Activated T-cell treated with anti-CD3 and anti-CD28 coated beads for 24 hours (primary cell): ENCODE measurements at places on chromosomes 1 and 21.
A peak's percentile ranks its signal among the peaks of the same experiment; 100 is the strongest.

DNA sequence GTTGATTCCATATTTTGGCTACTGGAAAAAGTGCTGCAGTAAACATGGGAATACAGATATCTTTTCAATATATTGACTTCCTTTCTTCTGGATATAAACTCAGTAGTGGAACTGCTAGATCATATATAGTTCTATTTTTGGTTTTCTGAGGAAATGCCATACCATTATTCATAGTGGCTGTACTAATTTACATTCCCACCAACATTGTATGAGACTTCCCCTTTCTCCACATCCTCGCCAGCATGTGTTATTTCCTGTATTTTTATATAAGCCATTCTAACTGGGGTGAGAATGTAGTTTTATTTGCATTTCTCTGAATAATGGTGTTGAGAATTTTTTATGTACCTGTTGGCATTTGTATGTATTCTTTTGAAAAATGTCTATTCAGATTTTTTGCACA, 385.2 kb downstream of the NUF2 start:
- no peak for DNase-seq

- no peak for DNase-seq
Measured at GRCh38 chr21:35716876-35717565, 343.3 kb downstream of the SETD4 start.

DNA sequence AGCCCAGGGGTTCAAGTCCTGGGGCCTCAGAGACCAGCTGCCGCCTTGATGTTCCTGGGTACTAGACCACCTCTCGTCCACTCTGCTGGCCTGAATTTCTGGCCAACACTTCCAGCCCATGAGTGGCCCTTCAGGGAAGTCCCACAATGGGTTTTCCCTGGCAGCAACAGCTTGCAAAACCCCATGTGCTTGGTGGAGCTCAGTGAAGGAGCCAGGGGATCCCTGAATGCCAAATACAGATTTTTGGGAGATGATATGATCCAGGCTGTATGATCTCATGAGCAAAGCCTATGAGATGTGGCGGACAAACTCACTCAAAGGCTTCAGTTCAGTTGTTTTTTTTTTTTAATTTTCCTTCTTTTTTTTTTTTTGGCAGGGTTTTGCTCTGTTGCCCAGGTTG, 9.6 kb upstream of the RASSF5 start:
- no peak for DNase-seq

DNA sequence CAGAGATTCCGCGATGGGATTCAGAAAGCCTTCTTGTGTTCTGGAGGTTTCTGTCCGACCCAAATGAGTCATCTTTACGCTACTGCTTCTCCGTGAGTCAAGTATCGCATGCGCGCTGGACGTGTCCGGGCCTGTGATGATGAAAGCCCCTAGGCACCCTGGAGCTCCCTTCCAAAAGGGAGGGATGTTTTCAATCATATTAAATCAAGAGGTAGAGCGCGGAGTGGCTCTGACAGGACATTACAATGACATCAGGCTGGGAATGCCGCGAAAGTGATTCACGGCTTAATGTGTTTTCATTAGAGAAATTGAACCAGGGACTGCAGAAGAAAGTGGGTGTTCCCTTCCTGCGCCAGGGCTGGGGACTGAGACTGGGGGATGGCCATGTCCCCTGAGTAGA, 48.5 kb downstream of the AJAP1 start:
- no peak for DNase-seq

DNA sequence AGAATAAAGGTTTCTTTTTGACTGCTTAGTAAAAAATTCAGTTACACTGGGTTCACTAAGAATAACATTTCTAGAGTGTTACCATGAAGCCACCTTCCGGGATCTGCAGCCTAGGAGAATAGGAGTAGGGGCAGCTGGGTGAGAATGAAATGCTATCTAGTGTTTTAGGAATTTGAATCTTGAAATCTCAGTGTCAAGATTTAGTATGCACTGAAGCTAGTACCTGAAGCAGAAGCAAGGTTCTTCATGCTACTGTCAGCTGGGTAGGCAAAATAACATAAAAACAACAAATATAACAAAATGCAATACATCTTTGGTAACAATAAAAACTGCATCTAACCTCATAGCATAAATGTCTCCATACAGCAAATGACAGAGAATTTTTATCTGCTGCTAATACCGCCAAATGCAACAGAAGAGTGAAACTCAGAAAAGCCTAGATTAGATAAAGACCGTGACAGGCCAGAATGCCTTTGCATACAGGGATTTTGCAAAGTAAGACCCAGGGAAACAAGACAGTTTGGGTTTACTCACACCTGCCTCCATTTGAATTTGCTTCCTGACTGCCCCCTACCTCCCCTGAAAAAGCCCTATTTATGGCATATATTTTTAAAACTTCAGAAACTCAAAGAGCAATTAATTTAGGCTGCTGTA, 58.2 kb downstream of the GADD45A start:
- DNase-seq = no peak

- no peak for DNase-seq
Measured at GRCh38 chr1:2376261-2376741, 15.1 kb downstream of the MORN1 start.

- no peak for DNase-seq
Measured at GRCh38 chr1:183090391-183091006, 67.3 kb downstream of the LAMC1 start.

GRCh38 chr1:116397728-116398127, 24.7 kb downstream of the ATP1A1 start:
- no peak for DNase-seq

- DNase-seq = no peak
Measured at GRCh38 chr1:172086137-172086536, 244.8 kb downstream of the DNM3 start.

DNA sequence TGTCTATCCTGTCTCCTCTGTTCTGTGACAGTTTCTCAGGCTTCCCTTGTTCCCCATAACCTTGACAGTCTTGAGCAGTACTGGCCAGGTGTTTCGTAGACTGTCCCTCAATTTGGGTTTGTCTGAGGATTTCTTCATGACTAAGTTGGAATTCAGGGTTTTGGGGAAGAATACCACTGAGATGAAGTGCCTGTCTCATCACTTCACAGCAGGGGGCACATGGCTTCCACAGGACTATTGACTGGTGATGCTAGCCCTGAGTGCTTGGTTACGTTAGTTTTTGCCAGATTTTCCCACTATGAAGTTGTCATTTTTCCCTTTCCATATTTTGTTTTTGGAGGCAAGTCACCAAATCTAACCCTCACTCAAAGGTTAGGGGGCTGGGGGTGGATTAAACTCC, 45.7 kb downstream of the CDCP2 start:
- DNase-seq = no peak

DNA sequence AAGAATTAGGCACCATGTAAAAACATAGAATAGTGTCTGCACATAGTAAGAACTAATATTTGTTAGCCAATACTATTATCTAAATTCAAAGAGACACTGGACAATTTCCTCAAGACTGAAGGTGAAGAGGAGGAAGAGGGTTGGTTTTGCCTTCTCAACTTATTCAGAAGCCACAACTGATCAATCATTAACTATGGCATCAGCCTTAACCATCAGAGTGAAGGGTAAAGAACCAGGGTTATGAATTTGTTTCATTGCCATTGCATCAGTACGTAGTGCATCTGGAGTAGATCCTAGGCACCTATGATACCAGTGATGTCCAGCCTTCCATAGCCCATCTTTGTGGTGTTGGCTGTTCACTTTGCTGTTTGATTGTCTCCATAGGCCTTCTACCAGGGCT, 421.7 kb upstream of the DEPDC1 start:
- DNase-seq = no peak

- no peak for DNase-seq
Measured at GRCh38 chr1:27821761-27822315, 8.7 kb upstream of the PPP1R8 start.

DNA sequence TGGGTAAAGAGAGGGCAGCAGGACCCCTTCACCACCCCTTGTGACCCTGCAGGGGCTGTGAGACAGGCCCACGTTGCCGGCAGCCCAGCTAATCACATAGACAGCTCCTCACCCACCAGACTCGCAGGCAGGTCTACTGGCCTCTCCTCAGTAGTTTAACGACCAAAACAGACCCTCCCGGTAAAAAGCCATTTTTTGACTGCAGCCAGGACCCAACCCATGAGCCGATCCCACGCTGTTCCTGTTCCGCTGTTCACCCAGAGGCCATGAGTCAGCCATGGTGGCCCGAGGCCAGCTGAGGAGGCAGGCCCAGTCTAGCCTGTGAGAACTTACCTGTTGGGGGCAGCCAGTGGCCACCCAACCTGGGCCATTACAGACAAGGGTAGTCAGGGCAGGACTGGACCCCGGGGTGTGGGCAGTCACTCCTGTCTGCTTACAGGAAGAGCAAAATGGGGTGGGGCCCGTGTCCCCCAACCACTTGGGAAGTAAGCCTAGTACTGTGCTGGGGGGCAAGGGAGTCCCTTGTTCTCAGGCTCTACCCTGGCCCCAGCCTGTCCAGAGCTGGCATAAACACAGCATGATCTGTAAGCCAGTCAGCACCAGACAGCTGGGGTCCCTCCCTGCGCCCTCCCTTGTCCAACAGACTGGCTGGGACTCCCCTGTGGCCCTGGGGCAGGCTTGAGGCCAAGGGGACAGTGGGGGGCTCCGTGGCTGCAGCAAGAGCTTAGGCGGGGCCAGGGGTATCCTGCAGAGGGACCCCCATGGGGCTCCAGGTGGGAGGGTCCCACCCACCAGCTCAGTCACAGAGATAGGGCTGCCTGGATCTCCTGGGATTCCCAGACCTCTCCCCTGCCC, 61.9 kb downstream of the WNT9A start:
- DNase-seq = no peak

- no peak for DNase-seq
Measured at GRCh38 chr21:16634515-16634914, 878.3 kb upstream of the CXADR start.

DNA sequence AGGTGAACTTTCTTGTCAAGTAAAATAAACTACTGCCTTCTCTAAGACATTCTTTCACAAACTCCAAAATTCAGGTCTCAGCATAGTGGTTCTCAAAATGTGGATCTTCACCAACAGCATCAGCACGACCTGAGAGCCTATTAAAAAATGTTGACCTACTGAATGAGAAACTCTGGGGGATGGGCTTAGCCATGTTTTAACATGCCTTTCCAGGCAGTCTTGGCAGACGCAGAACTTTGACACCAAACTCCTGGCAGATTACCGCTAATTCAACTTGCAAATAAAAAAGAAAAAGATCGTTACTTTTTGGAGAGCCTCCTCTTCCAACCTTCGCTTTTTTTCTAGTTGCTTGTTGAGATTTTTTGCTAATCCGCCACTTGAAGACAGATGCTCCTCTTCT, 35.1 kb downstream of the ARHGAP29 start:
- no peak for DNase-seq

GRCh38 chr1:175094626-175095025, 27.0 kb downstream of the TNN start:
- no peak for DNase-seq

DNA sequence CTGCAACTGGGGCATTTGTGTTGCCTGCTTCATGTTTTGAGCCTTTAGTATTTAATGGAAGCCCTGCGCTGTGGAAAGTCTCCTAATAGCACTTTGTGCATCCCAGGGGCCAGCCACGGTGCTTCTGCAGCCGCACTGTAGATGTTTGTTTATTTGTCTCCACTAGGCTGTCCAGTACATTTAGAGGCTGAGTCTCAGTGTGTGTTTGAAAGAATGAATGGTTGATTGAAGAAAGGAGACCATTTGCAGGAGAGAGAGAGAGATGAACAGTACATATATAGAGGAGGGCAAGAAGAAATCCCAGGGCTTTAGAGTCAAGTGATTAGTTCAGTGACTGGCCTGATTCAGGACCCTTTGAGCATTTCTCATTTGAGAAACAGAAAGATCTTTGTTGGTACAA, 33.9 kb downstream of the MPZL1 start:
- no peak for DNase-seq

DNA sequence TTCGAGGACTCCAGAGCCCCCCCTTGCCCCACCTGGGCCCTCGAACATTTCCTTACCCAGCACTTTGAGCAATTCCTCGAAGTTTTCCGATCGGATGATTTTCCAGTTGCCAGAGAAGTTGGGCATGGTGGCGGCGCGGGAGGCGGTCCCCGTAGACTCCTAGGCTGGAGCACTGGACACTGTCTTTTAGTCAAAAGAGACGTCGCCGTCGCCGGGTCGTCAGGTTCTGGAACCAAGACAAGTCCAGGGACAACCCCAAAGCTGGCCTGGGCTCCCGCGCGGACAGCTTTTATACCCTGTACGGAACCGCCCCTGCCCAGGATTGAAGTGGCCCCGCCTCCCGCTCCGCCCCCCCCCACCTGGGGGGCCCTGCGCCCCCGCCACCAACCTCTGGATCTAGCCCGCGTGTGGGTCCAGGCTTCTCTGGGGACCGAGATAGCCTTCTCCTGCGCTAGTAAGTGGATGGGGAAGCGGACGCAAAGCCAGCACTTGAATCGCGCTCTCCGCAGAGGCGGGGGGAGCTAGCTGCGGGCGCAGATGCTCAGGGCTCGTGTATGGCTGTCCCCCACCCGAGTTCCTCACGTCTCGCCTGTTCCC, at the start of gene CRABP2:
Gene CRABP2, minus strand, starts transcription at position 263 of the 597 bp plus-strand sequence. Its CDS starts 137 bp downstream, at position 126.
- DNase-seq = no peak

- peak; percentile 47 for DNase-seq
Measured at GRCh38 chr1:27342778-27343638, 1.2 kb downstream of the SYTL1 start.

- DNase-seq = no peak
Measured at GRCh38 chr1:64348961-64349648, 120.8 kb upstream of the CACHD1 start.

DNA sequence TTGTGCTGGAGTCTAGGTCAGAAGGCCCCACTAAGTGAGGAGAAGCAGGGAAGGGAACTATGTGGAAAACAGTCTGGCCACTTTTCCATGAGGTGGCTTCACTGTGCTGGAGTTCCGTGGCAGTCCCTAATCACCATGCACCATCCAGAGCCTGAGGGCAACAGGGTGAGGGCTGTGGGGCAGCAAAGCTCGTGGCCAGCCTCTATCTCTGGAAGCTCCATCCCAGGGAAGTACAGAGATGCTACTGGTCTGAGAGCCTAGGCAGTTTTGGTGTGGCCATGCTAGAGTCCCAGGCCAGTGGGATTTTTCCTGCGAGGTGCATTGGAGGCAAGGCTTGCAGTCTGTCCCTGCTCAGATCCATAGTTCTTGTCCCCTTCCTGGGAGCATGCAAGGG, 157.3 kb upstream of the LRRC7 start:
- no peak for DNase-seq

DNA sequence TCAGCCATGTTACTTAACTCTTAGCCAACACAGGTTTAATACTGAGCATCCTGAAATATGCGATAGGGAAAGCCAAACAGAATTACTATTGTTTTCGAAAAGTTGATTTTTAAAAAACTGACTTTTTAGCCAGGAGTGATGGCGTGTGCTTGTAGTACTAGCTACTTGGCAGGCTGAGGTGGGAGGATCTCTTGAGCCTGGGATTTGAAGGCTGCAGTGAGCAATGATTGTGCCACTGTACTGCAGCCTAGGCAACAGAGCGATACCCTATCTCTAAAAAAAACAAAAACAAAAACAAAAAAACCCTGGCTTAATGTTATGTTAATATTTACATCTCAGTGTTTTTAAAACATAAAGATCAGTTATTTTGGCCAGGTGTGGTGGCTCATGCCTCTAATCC, 16.7 kb downstream of the NMNAT1 start:
- no peak for DNase-seq

- no peak for DNase-seq
Measured at GRCh38 chr1:11520531-11521233, 41.7 kb downstream of the DISP3 start.

- DNase-seq = no peak
Measured at GRCh38 chr1:185291652-185292051, 25.4 kb downstream of the IVNS1ABP start.
